ENCODE measurements at places on chromosomes 6 and 20. TPM values are rescaled to one million over a fixed set of nuclear protein-coding genes. Genes with fewer than 3 reads are reported as not detected.

Gene CALHM6
- polyA plus RNA-seq, result 1.5 TPM

Gene CRISP2
- polyA plus RNA-seq, result not detected

Gene POM121L2
- polyA plus RNA-seq, result not detected

Gene IL17F
- not detected for polyA plus RNA-seq

Gene SULF2
- 43.6 TPM for polyA plus RNA-seq

DNA sequence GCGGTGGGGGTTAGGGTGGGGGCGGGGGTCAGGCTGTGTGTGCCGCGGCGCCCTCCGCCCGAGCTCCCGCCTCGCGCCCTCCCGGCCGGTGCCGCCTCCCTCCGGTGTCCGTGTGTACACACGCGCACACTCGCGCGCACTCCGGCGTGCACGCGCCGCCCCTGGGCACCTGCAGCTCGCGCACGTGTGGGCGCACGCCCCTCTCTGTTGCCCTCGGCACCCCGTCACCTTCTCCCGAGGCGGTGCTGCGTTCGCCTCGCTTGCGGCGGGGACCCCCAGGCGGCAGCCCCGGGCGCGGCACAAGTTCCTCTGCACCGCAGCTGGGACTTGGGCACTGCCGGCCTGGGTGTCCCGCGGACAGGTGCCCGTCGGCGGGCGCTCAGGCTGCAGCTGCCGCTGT lies 525 bp downstream of the MACROD2 start:
- no peak for DNase-seq

GRCh38 chr6:96923871-96924493 lies 546 bp upstream of the KLHL32 start:
- no peak for DNase-seq

DNA sequence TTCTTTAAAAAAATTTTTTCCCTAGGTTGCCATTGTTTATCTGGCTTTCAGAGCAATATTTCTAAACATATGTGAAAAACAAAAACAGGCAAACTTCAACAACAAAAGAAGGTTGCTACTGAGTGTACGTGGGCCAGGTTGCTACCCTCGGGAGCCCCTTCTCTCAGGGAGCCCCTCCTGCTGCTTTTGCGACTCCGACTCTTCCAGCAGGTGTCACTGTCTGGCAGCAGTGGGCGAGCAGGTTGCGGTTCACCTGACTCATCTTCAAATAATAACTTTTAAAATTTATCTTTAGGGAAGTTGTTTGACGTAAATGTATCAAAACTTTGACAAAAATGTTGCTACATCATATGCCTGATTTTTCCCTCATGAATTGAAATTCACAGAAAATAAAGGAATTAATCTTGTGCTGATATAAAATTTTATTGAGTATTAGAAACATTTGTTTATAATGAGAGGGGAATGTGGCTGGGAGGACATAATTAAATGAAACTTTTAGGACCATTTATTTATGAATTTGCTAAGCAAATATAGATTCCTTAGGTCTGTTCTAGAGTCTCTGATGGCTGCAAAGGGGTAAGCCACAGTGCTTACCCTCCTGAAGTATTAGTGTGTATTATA lies 138.8 kb downstream of the HIVEP1 start:
- DNase-seq, result no peak

GRCh38 chr6:106692112-106692818 lies 62.9 kb downstream of the QRSL1 start:
- no peak for DNase-seq

DNA sequence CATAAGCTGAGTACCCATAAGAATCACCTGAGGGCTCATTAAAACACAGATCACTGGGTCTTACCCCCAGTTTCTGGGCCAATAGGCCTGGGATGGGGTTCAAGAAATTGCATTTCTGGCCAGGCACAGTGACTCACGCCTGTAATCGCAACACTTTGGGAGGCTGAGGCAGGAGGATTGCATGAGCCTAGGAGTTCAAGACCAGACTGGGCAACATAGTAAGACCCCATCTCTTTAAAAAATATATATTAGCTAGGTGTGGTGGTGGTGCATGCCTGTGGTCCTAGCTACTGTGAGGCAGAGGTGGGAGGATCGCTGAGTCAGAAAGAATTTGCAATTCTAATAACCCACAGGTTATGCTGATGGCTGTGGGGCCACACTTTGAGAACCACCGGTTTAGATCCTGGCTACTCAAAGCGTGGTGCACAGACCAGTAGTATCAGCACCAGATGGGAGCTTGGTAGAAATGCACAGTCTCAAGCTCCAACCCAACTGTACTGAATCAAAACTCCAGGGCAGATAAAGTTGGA lies 2.0 kb downstream of the CCM2L start:
- no peak for DNase-seq

GRCh38 chr6:16676978-16677377 lies 84.3 kb downstream of the ATXN1 start:
- no peak for DNase-seq

DNA sequence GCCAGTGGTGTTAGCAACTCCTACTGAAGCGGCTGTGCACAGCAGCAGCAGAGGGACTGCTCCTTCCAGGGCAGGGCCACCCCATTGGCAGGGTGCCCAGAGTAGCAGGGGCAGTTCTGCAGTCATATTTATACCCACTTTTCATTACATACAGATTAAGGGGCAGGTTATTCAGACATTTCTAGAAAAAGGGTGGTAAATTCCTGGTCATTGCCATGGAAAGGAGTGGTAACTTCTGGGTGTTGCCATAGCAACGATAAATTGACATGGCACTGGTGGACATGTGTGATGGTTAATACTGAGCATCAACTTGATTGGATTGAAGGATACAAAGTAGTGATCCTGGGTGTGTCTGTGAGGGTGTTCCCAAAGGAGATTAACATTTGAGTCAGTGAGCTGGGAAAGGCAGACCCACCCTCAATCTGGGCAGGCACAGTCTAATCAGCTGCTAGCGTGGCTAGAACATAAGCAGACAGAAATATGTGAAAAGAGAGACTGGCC lies 45.0 kb downstream of the IYD start:
- no peak for DNase-seq

Measured in forelimb muscle (tissue), 1 donor.